ENCODE measurements at places on chromosomes 2 and 18. TPM values are rescaled to one million over a fixed set of nuclear protein-coding genes. Genes with fewer than 3 reads are reported as not detected.

Gene ADD2
- total RNA-seq: 0.23 TPM

Gene SULT1C3
- total RNA-seq: not detected

Gene SNORC
- total RNA-seq: 8.2 TPM

Gene LYPD6B
- 0.37 TPM for total RNA-seq

Gene ING5
- 35.5 TPM for total RNA-seq

Gene REEP1
- total RNA-seq: not detected

Gene WNT6
- total RNA-seq: not detected

Gene YIPF4
- 67.6 TPM for total RNA-seq

Gene TRIM43
- total RNA-seq: not detected

Gene ZRANB3
- total RNA-seq: 17.3 TPM

Gene LOXL3
- total RNA-seq: 0.93 TPM

Gene ASPRV1
- total RNA-seq: 0.23 TPM

Gene CDC42EP3
- 55.4 TPM for total RNA-seq

Gene ZEB2
- 39.9 TPM for total RNA-seq

DNA sequence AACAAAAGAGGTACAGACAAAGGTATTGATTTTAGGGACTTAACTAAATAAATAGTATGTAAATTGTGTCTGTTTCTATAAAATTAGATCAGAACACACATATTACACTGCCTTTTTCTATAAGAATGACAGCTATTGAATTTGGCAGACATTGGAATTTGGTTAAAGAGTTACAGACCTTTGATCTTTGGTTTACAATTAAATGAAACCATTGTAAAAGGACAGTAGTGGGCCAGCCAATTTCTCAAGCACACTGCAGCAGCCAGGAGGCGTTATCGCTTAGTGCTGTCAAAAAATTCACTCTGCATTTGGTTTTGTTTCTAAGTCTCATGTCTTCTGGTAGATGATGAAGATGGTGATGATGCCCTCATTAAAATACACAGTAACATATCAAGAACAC lies 175.9 kb downstream of the NR4A2 start:
- DNase-seq: peak; percentile 4

GRCh38 chr2:79695248-79695647 lies 182.4 kb downstream of the CTNNA2 start:
- DNase-seq: no peak

- DNase-seq: no peak
Measured at GRCh38 chr2:117833911-117834310, 19.4 kb downstream of the DDX18 start.

GRCh38 chr2:226355600-226355999 lies 444.0 kb downstream of the IRS1 start:
- no peak for DNase-seq

GRCh38 chr2:211875488-211875887 lies 663.1 kb downstream of the ERBB4 start:
- DNase-seq: no peak

DNA sequence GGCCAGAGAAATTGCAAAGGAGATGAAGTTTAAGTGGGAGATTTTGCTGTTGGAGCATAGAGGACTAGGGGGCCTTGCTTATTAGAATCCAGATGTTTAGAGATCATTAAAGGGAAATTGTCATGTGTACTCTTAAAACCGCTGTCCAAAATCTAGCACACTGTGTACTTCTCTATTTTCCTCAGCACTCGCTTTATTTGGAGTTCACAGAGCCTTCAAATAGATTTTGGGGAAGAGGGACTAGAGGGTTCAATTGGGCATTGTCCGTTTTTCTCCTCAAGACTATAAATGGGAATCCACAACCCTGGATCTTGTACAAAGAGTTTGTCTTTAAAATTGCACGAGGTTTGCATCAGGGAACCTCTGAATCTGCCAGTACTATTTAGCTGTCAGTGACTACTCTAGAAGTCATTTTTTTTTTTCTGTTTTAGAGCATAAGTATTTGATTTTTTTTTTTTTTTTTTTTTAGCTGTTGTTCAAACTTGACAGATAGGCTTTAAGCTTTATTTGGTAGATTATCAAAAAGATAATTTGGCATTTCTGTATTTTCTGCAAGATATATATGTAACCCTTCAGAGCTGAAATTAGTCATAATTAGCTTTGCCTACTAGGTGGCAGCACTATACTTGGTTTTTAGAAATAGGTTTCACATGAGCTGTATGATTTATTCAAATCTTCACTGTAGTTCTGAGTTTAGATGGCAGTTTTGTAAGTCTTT lies 14.2 kb downstream of the PMS1 start:
- peak; percentile 40 for DNase-seq

DNA sequence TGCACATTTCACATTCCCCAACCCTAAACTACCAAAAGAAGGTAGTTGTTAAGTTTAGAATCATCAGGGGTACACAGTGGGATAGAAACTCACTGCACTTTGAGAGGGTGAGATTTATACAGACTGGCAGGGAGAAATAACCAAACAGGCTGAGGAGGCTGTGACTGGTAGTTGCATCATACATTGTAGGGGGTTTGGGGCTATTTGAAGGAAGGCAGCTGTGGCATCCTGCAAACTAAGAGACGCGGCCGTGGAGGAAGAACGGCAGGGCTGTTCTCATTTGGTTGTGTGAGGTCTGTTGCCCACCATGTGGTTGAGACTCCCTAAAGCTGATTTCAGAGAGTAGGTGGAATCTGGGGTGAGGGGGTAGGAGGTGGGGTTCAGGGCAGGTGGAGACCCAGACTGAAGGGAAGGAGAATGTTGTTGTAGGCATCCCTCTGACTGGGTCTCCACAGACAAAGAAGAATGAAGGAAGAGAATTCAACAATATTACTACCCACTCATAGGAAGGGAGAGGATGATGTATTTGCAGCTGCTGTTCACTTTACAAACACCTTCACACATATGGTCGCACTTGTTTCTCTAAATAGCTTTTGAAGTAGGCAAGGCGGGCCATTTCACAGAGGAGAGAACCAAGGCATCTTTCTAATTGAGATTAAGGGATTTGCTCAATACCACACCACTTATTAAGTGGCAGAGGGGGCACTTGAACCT lies 170.9 kb upstream of the SIX2 start:
- DNase-seq: no peak

DNA sequence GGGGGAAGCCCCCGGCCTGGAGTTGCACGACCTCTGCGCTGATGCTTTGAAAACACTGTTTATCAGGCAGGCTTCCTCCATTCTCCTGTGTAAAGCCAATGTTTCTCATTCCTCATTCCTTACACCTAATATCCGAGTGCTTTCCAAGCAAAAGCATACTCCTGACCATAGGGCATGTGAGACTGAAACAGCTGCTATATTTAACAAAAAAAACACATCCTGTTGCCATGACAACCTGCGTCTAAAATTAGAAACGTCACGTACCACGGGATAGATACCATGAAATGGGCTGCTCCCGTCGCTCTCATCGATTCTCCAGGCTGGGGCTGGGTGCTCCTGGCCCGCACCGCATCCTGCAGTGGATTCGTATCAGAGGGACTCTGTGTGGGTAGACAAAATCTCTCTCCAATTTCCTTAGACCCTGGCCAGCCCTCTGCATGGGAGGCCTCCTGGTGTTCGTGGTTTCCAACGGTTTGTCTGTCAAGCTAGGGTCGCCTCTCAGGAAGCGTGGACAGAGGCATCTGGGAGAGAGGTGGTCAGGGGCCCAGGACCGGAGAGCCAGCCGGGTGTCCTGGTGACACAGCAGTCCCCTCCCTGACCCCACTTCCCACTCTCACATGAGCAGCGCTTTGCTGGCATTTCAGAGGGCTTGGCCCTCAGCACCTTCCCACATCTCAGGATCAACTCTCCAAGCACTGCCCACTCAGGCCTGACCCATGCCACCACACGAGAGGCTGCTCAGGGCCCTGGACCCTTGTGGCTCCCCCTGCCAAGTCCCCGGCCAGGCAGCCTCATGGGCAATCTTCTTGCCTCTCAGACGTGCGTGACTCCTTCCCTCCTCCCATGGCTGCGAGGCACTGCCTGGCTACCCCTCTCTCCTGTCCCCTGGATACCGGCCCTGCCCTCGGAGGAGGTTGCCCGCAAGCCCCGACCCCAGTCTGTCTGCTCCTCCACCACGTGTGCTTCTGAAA lies 268.1 kb downstream of the NDUFA10 start:
- DNase-seq: no peak

- peak; percentile 7 for DNase-seq
Measured at GRCh38 chr2:217527590-217528202, 475.1 kb downstream of the TNS1 start.

DNA sequence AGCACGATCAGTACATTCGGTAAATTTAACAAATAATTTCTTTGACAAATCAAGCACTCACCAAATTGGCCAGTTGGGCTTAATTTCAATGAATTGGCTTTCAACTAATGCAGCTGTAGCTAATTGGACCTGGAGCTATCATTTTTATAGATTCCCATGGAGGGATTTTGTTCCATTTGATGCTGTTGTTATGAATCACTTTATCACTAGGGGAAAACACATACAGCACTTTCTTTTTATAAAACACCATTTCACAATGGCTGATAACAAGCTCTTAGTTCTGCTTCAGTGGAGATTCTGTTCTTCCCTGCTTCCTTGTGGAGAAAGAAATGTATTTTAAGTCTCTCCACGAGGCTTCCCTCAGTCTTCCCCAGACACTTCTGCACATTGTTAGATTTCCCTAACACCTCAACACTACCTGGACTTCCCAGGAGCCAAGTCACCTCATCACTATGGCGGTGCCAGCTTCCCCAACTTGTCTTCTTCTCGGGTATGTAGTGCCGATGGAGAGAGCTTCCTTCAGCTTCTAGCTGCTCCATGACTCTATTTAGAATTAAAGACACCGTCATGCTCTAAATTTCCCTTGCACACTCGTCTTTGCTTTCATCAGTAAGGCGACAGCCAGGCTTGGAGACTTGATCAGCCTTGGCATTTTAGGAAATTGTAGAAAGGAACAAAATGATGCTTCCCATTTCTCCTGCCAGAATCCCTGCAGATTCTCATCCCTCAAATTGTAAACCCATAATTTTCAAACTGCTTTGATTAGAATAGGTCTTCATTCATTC lies 72.0 kb downstream of the INPP5D start:
- no peak for DNase-seq

GRCh38 chr2:39535636-39536185 lies 98.6 kb upstream of the MAP4K3 start:
- DNase-seq: no peak

- peak; percentile 76 for DNase-seq
Measured at GRCh38 chr2:54599914-54600313, 123.5 kb upstream of the EML6 start.

GRCh38 chr2:45786030-45786835 lies 134.8 kb downstream of the PRKCE start:
- no peak for DNase-seq

DNA sequence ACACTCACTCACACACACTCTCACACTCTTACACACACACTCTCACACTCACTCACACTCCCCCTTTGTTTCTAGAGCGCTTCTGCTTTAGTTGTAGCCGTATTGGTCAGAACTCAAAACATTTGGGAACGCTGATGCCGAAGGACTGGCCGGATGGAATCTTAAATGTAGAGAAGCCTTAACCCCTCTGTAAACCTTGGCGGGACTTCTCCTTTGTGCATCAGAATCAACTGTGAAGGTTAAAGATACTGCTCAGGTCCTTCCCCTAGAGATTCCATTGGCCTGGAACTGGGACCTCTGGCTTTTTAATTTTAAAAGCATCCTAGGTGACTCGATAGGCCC lies 18.3 kb downstream of the SH3BP4 start:
- no peak for DNase-seq

DNA sequence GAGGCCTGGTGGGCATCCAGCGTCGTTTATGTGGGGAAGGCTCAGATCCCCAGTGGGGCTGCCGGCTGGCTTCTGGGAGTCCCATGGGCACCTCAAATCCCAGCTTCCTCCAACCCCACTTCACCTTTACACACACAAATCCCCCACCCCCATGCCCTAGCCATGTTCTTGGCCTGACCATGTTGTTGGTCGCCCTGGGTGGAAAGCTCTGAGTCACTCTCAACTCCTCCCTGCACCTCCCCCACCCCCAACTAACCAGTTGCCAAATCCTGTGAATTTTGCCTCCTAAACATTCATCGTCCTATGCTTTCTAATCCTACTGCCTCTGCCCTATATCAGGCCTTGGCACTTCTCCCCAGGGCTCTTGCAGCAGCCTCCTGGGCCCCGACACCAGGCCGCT lies 6.4 kb downstream of the TNS1 start:
- peak; percentile 92 for DNase-seq

GRCh38 chr2:29917781-29918180 lies 3.6 kb downstream of the ALK start:
- no peak for DNase-seq

GRCh38 chr2:106859498-106859897 lies 26.5 kb downstream of the ST6GAL2 start:
- no peak for DNase-seq

DNA sequence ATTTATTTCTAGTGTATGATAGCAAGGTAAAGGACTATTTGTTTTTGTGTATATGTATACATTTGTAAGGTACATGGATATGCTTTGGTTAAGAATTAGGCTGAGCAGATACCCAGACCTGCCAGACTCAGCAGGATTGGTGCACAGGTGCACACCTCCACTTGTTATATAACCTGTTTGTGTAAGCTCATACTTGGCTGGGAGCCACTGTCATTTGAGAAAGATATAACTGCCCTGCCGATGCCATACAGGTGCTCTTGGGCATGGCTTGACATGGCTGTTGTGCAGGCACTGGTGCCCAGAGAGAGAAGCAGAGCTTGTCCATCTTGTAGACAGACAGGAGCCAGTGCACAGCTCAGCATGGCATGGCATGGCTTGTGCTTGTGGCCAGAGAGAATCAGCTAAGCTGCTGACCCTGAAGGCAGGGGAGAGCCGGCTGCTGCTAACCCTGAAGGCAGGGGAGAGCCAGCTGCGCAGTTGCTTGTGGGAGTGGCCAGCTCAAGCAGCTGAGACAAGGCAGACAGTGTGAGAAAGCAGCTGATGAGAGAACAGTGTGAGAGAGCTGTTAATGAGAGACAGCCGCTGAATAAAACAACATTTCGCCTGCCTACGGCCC lies 136.5 kb downstream of the RNF144A start:
- no peak for DNase-seq

GRCh38 chr18:72468021-72468710 lies 76.0 kb downstream of the CBLN2 start:
- DNase-seq: no peak

DNA sequence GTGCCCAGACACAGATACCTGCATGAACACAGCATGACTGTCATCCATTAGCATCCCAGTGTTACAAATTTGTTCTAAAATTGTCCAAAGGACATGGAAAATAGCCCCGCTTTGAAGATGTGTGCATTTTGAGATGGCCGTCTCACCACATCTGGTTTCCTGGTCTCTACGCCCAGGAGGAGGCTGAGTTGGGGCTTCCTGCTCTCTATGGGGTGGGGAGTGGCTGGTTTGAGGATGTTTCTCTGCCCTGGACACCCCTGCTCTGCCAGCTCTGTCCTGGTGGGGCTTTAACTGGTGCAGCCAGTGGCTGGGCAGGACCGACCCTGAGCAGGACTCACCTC lies 74.6 kb upstream of the SMAD7 start:
- DNase-seq: no peak

DNA sequence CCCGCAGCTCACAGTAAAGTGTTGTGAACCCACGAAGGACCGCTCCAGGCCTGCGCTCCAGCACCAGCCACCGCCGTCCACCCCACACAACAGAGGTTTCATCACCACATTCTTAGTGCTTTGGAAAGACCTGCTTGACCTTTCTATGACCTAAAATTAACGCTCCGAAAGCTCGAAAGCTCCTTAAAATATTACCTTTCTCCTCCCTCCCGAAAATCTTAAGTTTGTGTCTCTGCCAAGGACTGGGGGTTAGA lies 149.2 kb downstream of the TWIST2 start:
- DNase-seq: no peak

GRCh38 chr2:157746234-157746950 lies 117.7 kb upstream of the ACVR1C start:
- no peak for DNase-seq

- no peak for DNase-seq
Measured at GRCh38 chr2:109368798-109369197, 239.8 kb downstream of the SH3RF3 start.

Data from MCF 10A (cell line).